Bone marrow (tissue), 2 donors: ENCODE measurements at places on chromosomes 2 and 18.

GRCh38 chr2:171317492-171318125, 116.2 kb downstream of the METTL8 start:
- no peak for DNase-seq

DNA sequence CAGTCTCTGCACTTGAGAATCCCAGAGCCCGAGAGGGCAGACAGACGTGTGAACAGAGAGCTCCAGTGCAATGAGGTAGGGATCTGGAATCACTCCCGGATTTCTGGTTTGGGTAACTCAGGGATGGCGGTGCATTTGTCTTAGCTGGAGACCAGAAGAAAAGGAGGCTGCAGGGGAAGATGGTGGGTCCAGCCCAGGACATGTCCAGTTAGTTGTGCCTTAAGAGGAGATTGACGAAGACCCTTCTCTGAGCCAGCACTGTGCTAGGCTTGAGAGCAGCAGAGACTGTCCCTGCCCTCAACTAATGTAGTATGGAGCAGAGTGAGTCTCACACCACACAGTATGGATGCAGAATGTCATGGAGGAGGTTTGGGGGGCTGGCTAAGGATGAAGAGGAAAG, 150.6 kb upstream of the COPS8 start:
- no peak for DNase-seq

- no peak for DNase-seq
Observed at GRCh38 chr2:84856787-84857186, 24.1 kb downstream of the TRABD2A start.

- DNase-seq, result no peak
Observed at GRCh38 chr2:134623796-134624195, 95.0 kb downstream of the TMEM163 start.

- DNase-seq, result no peak
Observed at GRCh38 chr2:229586746-229587705, 127.3 kb downstream of the DNER start.

GRCh38 chr2:35708411-35708923, 647.1 kb upstream of the CRIM1 start:
- no peak for DNase-seq

- DNase-seq, result no peak
Observed at GRCh38 chr2:239675826-239676715, 275.3 kb upstream of the HDAC4 start.

GRCh38 chr18:49849331-49850217, 36.2 kb upstream of the ACAA2 start:
- DNase-seq, result no peak

DNA sequence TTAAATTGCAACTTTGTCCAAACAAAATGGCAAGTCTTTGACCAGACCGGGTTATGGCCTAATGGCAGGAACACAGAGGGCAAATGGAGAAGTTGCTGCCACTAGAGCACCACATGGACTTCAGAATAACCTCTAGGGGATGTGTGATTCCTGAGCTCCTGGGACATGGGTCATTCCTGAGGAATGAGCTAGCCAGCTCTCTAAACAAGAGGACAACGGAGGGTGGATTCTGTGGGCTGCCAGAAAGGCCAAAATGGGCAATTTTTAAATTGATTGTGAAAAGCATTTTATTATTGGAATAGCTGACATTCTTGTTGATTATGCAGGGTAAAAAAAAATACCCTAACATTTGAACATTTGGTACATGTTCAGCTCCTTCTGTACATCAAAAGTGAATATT, 109.8 kb upstream of the FZD5 start:
- no peak for DNase-seq

DNA sequence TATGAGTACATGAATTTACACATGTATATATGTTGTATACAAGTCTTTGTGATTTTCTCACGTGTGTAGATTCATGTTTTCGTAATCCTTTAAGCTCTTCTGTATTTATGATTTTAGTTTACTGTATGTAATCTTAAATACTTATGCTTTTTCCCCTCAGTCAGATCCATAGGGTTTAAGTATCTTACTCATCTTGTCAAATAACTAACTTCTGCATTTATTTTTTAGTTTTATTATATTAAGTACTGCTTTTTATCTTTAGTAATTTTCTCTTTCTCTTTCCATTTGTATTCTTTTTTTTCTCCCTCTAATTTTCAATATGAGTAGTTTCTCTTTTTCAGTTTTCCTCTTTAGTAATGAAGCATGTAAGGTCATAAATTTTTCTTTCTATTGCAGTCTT, 179.4 kb downstream of the LCLAT1 start:
- DNase-seq, result no peak

DNA sequence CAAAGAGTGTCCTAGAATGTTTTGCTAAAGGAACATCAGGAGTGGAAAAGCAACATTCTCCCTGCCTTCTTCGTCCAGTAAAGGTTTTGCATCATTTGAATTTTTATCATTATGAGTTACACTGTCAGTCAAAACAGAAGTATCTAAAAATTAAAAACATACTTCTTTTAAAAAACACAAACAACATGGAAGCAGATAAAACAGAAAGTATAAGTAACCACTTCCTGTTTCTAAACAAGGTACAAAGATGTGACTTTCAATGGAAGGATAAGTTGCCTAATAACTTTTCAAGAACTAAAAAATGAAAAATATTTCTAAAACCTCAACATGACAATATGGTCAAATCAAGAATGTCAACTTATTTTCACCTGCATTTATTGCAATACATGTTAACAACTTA, 158.2 kb downstream of the STK39 start:
- no peak for DNase-seq

GRCh38 chr2:219183151-219183772, 5.2 kb downstream of the RETREG2 start:
- no peak for DNase-seq

DNA sequence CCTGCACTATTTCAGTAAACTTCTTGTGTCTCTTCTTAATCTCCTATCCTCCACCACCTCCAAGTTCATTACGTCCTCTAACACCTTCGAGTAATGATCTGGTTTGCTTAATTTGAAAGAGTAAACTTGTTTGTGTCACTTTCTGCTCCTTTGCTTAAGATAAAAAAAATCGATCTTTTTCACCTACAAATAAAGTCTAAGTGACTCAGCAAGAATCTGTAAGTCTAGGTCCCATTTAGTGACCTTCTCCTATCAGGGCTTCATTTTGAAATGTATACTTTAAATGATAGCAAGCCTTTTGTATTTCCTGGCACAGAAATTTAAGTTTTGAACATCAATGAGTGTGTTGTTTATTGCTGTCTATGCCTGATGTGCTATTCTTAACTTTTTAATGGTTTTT, 260.9 kb upstream of the TFPI start:
- no peak for DNase-seq

DNA sequence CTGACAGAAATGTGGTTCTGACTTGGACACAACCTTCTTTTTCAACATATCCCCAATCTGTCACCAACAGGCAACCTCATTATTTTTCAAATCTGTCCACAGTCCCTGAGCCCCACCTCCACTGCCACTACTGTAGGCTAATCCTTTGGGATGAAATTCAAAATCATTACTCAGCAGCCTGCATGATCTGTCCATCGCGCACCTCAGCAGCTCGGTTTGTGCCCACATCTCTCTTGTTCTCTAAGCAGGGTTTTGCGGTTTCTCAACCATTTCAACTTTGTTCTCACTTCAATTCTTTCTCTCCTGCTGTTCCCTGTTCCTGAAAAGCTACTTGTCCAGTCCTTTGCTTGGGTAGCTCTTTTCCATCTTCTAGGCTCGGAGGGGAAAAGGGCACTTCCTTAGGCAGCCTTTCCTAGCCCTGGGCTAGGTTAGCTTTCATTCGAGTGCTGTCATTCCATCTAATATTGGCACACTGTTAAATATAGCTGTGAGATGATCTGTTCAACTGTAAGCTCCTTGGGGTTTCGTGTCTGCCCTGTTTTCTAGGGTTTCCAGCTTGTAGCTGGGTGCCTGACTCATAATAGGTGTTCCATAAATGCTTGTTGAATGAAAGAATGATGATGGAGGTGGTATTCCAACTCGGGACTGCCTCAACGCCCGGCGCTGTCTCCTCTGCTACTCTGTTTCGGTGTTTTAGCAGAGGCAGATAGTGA, 653 bp upstream of the ANKAR start:
- DNase-seq, result peak; percentile 67

DNA sequence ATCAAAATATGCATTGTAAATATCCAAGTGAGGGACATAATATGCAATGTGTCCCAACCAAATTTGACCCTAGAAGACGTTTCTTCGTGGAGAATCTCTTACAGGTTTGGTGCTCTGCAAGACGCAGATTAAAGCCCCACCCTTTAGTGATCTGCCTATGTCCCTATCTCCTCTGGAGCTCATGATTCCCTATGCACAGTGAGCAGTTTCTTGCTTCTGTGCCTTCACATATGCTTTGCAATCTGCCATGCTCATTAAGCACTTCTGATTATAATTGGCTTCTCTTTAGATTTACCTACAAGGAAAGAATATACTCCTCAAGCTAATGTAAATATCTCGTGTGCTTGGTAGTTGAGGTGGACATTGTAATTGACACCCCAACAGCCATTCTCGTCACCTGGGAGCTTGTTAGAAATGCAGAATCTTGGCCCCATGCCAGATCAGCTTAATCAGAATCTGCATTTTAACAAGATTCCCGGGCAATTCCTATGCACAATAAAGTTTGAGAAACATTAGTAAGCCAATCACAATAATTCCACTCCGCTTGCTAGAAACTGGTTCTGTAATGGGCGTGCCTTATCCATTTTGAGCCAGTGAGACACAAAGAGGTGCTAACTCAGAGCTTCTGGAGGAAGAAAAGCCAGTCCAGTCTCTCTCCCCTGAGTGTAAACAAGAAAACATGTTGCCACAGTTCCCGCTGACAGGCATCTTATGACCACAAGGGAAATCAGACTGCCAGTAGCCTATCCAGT, 2.8 kb upstream of the PUM2 start:
- no peak for DNase-seq
